Upper lobe of right lung (tissue), 1 donor: ENCODE measurements at places on chromosomes 1 and 21. TPM values are rescaled to one million over a fixed set of nuclear protein-coding genes. Genes with fewer than 3 reads are reported as not detected.

The OR10T2 gene
- total RNA-seq = not detected

The ELF3 gene
- total RNA-seq = 62.9 TPM

The RIIAD1 gene
- not detected for total RNA-seq

The CELA3A gene
- not detected for total RNA-seq

The KCNK1 gene
- total RNA-seq = 7.3 TPM

The WDR4 gene
- 18.4 TPM for total RNA-seq
